ENCODE measurements at places on chromosomes 7 and 10.

DNA sequence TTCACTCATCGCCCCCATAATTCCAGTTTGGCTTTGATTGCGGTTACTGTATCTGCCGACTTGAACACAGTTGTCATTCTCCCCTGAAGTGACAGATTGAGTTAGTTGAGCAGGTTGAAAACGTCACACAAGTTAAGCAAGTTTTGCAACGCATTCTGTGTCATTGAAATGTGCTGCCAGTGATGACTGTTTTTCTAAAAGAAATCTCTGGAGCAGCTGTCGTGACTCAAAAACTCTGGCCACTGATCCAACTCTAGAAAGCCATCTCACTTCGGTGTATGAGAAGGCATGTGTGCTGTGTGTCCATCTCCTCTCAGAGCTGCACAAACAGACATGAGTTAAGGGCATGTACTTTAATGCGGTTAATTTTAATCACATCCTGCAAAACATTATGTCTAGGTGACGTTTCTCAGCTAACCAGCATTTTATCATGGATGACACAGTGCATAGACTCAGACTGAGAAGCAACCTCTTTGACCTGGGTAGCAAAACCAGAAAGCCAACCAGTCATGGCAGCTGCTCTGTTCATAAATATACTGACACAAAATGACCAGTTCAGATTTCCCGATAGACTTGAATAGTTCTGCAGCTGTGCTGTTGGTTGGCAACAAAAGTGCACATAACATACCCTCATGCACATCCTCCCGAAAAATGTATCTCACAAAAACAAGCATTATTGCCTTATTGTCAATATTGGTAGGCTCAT lies 69.3 kb downstream of the CSTF2T start:
- no peak for DNase-seq

DNA sequence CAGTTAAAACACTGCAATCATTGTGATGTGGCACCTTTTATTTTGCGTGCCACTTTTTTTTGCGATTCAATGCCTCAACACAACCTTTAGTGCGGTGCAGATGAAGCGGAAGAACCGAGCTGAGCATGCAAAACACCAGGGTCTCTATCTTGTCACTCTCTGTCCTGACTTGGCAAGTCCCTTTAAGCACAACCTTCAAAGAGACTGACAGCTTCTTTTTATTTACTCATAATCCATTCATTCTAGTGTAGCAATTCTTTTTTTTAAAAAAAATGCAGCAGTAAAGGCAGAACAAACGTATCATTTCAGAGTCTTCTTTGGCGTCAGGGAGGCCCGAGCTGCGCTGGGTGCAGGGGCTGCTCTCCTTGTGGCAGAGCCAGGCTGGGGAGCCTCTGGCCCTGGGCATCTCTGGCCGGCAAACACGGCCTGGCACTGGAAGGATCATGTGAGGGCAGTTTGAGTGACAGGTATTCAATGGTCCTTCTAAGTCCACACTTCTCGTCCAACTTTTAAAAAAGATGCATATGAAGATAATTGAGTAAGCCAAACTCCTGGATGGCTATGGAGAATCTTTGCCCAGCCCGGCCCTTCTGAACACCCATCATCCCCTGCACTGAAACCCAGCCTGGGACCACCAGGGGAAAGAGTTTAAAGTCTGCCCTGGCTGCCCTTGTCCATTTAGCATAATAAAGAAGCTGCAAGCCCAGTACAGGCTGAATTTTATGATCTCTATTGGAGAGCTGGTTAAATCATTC lies 3.9 kb downstream of the PTF1A start:
- DNase-seq, result no peak

DNA sequence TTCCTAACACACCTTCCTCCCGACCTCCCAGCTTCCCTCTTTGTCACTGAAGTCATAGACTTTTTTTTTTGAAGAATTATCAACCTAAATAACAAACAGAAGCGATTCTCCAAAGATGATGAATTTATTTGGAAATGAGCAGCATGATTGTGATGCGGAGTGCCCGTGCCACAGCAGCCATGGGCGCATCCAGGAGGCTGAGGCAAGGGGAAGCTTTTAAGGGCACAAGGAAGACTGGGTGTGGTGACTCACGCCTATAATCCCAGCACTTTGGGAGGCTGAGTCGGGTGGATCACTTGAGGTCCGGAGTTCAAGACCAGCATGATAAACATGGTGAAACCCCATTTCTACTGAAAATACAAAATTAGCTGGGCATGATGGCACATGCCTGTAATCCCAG lies 16.2 kb upstream of the GIMAP8 start:
- DNase-seq, result no peak

DNA sequence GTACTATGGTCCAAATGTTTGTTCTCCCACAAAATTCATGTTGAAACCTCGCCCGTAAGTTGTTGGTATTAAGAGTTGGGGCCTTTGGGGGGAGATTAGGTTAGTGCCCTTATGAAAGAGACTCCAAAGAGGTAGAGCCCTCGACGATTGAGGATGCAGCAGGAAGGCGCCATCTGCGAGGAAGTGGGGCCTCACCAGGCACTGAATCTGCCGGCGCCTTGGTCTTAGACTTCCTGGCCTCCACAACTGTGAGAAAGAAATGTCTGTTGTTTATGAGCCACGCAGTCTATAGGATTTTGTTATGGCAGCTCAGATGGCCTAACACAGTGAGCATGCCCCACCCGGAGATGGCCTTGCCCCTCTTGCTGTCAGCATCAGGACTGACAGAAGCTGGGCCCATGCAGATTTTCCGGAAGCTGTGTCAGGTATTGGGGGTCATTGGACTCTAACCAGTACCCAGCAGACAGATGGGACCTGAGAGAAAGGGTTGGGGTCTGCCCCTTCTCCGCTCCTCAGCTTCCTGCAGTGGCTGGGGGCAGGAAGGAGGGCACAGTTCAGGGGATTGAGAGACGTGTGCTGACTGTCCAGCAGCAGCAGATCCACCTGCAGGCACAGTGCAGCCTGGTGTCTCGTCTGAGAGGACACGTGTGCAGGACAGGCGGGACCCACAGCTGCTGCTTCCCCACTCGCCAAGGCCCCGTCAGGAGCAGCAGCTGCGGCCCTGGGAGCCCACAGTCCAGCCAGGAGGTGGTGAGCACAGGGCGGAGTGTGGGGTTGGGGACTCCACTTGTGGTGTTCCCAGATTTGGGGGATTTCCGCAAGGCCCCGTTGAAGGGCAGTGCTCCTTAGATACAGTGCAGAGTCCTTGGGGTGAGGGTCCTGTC lies 47.8 kb downstream of the MGMT start:
- no peak for DNase-seq

DNA sequence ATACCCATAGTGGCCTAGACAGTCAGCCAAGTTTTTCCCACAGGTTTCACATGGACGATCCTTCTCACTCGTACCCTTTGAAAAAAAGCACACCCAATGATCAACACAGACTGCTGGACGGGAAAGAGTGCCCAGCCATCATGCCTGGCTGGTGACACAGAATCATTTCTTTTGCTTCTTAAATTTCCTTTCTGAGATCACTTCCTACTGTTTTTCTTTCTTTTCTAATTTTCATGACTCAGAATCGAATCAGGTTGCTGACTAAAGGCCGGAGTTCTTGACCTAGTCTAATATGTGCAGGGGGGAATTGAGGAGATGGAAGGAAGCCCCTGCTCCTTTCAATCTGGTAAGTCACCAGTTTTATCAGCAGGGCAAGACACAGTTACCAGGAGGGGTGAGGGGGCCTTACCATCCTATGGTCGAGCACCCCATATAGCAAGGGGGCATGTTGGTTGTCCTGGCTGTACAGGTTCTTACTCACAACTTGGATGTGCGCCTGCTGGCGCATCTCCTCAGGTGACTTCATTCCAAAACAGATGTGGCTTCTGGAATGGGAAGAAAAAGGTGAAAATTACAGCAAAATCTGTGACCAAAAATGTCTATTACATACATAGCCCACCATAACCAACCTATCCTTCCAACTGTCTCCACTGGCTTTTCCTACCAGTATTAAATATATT lies 3.5 kb downstream of the POLR3A start:
- DNase-seq, result no peak

Measured in keratinocyte (primary cell).